ENCODE measurements at places on chromosomes 1 and 21.

DNA sequence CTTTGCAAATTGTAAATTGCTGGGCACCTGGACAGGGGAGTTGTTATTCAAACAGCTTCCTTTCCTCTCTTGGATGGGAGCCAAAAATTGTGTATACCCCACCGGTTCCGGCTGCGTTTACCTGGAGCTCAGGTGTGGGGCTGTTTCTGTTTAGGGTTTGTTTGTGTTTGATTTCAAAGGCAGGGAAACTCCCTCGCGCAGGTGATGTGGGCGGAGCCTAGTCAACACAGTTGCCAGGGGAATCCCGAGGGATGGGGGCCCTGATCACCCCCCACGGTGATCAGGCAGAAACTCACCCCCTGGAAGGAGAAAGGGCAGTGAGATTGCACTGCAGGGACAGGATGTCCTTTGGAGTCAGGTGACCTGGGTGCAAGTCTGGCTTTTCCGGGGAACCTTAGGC, 28.3 kb downstream of the CDCP2 start:
- no peak for DNase-seq

DNA sequence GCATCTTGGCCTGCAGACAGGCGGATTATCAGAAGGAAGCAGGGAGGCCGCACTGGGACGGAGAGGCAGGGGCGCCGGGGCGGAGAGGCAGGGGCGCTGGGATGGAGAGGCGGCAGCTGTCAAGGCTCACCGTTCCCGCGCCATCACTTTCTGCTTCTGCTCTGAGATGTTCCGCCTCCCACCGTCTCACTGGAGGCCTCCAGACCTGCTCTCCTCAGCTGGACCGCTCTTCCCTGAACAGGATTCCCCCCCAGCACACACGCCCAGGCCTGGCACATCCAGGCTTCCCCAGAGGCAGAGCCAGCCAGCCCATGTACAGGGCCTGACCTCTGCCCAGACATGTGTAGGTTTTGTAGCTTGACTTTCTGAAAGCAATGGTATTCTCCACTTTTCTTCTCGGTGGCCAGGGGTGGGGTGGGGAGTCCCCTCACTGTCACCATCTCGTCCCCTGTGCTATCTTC, 84.1 kb downstream of the RIPK4 start:
- DNase-seq = no peak

DNA sequence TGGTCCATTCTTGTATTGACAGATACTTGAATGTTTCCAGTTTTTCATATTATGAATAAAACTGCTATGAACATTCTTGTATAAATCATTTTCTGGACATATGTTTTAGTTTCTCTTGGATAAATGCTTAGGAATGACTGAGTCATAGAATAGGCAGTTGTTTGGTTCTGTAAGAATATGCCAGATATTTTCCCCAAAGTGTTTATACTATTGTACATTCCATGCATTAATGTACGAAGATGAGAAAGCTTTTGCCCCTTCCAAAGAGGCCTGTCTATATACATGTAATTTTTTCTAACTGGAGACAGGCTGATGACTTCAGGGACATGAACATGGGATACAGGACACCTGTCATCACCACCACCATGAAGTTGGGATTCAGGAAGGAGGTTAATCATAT, 11.3 kb downstream of the NBPF3 start:
- no peak for DNase-seq

DNA sequence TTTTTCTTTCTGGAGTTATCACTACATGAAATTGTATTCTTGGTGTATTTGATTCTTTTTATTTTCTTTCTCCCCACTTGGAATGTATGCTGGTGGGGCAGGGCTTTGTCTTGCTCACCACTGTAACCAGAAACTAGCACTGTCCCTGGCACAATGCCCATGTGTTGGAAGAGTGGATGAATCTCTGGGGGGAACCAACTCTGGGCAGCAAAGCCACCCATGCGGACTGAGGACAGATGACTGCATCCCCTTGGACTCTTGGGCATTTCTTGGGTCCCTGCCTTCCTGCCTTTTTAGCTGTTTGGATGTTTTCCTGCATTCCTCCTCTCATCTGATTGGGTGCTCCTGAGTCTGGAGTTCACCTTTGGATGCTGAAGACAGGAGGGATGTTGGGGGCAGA, 6.1 kb downstream of the CYP4B1 start:
- no peak for DNase-seq

DNA sequence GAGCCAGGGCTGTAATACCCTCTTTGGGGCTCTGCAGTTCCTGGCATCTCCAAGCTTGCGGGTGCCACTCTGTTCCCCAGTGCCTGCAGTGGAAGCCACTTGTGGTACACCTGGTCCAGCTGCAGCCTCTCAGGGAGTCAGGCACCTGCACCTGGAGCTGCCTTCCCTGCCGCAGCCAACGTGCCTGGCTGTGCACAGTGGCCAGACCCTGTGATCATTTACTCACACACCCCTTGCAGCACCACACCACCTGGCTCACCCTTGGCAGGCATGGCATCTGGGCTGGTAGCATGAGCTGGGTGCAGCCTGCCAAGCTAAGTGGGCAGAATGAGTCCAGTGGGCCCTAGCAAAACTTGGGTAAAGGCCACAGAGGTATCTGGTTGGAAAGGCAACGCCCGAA, 51.1 kb upstream of the NTPCR start:
- DNase-seq = no peak

DNA sequence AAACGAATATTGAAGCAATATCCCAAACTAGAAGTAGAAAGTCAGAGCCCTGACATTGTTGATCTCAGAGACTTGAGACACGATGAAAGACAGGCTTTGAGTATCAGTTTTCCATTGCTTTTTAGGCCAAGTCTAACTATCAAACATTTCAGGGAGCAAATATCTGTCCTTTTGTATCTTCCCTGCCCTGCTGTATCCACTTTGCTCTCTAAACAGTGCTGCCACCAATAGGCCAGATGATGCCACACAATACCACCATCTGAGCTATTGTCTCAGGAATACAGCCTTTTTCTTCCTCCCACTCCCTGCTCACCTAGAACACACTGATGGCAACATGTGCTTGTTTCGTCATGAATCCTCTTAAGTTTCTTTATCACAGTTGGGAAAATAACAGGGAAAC, 62.6 kb upstream of the SPAG17 start:
- peak; percentile 9 for DNase-seq

DNA sequence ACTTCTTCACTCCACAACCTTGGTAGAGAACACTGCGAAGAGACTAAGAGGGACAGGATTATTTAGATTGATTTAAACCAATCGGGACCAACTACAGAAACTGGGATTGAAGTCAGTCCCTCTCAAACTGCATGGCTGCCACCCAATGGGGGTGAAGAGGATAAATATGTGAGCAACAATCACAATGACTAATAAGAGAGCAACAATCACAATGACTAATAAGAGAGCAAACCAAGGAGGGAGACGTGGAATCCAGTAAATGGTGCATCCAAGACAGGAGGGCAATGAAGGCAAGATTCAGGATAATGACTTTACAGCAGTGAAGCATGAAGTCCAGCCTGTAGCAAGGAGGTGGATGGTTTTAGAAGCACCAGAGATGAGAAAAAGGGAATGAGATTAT, 322.8 kb downstream of the TTLL7 start:
- no peak for DNase-seq

- no peak for DNase-seq
Observed at GRCh38 chr21:33543505-33544129, 779 bp downstream of the SON start.

- DNase-seq = no peak
Observed at GRCh38 chr1:74971982-74972381, 162.2 kb upstream of the LHX8 start.

DNA sequence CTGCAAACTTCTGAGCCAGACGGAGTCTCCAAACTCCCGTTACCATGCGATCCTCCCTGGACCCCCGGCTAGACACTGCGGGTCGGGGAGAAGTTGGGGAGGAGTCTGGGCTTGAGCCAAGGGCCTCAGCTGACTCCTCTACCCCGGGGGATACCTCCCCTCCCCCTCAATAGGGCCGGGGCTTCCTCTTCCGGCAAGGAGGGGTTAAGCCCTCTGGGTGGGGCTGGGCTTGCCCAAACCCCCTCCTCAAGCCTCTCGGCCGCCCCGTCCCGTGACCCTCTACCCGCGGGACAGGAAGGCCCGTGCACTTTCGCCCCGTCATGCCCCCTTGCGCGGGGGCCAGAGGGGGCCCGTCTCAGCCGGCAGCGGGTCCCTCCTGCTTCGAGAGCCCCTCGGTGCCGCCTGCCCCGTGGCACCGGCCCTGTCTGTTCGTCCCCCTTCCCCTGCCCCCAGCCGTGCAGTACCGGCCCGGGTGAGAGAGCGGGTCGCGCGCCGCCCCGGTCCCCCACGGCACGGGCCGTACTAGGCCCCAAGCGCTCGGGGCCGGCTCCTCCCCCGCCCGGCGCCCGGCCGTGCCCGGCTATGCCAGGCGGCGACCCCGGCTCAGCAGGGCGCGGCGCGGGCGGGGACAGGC, 652 bp downstream of the ARL8A start:
- DNase-seq = no peak

DNA sequence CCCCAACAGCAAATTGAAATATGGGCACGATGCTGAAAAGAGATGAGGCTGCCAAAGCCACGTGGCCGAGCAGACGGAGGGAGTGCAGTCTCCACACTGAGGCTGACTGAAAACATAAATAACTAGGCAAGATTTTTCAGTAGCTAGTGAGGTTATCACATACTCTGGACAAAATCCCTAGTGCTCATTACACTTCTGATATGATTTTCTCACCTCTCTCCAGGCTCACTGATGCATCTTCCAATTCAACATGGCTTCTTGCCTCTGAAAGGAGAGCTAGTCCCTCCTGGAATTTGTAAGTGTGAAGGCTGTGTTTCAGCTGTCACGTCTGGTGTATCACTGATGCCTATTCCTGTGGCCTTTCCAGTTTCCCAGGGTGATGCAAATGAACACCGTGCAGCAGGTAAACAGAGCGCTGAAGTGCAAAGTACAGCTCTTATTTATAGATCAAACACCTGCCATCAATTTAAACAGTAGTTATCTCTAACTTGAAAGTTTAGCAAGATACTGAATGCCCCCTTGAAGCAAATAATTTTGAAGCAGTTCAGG, 656.1 kb downstream of the KIF26B start:
- no peak for DNase-seq

Measured in HFF-Myc (cell line).